ENCODE measurements at places on chromosomes 2 and 18.

GRCh38 chr2:39492095-39492590 is 55.1 kb upstream of the MAP4K3 start:
- DNase-seq = no peak

- DNase-seq = peak; percentile 59
These were observed 359.9 kb upstream of the HNRNPA3 start for GRCh38 chr2:176852667-176853066.

DNA sequence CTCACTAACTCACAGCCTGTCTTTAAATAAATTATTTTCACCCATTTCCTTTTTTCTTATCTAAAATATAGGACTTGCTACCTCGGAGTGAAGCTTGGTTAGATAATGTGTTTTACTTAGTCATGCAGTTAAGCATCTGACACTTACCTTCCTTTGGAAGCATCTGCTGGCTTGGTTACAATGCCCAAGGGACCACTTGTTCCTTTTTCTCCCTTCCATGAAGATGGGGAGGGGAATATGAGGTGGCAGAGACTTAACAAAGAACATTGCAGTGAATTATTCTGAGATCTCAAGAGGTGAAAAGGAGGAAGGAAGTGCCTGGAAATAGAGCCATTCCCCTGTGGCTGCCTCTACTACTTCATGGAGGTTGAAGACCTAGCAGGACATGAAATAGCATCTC is 145.4 kb upstream of the FOSL2 start:
- DNase-seq = no peak

DNA sequence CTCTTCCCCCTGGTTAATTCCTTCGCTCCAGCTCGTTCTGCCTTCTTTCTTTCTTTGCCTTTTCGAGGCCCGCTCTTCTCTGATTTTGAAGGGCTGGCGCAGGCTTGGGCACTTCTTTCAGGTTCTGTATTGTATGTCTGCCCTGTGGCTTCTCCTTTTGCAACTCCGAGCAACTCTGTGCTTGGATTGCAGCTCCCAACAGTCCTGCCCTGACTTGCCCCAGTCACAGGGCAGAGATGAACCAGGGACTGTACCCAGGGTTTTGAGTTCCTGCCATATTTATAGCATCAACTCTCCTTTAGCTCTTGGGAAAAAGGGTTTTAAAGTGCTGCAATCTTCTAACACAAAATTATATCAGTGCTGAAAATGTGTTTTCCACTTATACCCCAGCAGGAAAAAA is 31.1 kb upstream of the CD8A start:
- no peak for DNase-seq

DNA sequence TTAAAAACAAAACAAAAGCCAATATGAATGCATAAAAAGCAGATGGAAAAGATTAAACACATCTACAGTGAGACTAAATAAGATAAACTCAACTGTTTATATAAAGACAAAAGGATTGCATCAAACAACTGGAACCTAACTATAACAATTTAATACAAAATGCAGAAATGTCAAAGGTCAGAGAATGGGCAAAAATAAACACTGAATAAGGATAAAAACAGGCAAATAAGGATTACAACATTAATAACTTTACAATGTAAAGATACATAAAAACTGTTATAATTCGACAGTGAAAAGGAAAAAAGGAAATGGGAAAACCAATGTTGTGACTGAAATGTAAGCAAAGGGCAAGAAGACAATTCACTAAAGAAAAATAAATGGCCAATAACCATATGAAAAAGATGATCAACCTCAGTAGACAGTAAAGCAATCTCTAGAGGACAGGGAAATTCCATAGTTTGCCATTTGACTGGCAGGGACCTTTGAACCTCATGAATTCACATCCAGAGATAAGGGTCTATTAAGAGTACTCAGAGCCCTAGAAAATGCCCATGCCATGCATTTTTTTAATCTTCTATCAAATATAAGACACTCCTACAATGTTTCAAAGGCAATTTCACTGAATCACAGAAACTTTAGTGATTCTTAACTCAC is 83.7 kb downstream of the TMEM131 start:
- no peak for DNase-seq

DNA sequence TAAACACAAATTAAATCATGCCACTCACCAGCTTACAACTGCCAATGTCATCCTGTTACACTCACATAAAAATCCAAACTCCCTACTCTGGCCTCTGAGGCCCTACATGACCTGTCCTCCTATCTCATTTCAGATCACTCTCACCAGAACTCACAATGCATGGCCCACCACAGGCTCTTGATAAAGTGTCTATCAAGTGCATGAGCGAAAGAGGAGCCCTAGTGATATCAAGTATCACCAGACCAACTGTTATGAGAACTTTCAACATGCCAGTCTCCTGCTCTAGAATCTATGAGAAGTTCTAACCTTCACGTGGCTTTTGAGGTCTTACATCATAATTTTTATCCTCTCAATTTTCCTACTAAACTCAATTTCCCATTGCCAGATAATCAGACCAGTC is 76.4 kb upstream of the CD226 start:
- no peak for DNase-seq

- no peak for DNase-seq
These were observed 2.4 kb upstream of the ZEB2 start for GRCh38 chr2:144522176-144522896.

DNA sequence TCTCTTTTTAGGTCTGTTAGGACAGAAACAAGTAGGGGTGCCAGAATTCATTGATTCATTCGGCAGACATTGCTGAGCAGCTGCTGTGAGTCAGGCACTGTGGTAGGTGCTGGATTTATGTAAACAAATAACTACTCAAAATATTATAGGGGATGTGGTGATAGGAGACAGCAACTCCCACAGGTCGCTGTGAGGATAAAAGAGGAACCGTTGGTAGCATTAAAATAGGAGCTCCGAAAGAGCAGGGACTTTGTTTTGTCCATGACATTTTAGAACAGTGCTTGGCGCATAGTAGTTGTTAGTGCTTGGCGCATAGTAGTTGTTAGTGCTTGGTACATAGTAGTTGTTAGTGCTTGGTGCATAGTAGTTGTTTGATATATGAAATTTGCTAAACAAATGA is 29.2 kb downstream of the ATP6V1C2 start:
- DNase-seq = no peak

GRCh38 chr2:98924038-98924830 is 11.8 kb downstream of the CRACDL start:
- DNase-seq = no peak

- DNase-seq = no peak
These were observed 33.9 kb downstream of the STAT1 start for GRCh38 chr2:190979906-190980629.

DNA sequence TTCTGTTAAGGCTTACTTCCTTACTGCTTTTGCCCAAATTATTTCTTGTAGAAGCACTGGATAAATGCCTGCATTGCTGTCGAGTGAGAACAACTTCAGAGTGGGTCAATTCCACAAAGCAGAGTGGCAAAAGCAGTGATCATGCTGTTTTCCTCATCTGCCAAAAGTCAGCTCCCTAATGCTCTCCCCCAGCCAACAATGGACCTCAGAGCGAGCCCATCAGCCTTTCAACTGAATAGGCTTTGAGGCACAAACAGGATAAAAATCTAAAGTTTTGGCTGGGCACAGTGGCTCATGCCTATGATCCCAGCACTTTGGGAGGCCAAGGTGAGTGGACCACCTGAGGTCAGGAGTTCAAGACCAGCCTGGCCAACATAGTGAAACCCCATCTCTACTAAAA is 222.7 kb downstream of the TCF4 start:
- no peak for DNase-seq

- no peak for DNase-seq
These were observed 3.7 kb upstream of the SP9 start for GRCh38 chr2:174330945-174331594.

DNA sequence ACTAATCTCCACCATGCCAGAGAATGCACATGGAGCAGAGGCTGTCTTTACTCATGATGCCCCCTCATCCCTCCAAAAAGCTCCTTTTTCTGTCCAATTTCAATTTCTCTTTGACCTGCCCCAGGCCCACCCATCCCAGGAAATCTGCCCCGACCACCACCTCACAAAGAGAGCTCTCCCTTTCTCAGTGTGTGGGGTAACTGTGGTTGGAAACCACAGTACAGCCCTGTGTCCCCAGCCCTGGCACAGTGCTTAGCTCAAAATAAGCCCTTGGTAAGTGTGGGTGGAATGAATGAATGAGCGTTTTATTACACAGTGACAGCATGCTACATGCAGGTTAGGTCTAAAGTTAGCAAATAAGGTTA is 43.7 kb upstream of the CAB39 start:
- no peak for DNase-seq

Data from stimulated activated effector memory CD8-positive, alpha-beta T cell treated with anti-CD3 and anti-CD28 coated beads, Interleukin-12 subunit alpha, Interleukin-12 subunit beta, amount 100 ng/mL, for 72 hours (primary cell).